D341Med (cell line): ENCODE measurements at places on chromosomes 7 and 10.

- DNase-seq: no peak
Observed at GRCh38 chr7:150948791-150949251, 29.3 kb downstream of the KCNH2 start.

- DNase-seq: no peak
Observed at GRCh38 chr10:70481831-70482530, 3.4 kb downstream of the PALD1 start.

- DNase-seq: no peak
Observed at GRCh38 chr10:5978230-5978489, 817 bp upstream of the IL15RA start.

DNA sequence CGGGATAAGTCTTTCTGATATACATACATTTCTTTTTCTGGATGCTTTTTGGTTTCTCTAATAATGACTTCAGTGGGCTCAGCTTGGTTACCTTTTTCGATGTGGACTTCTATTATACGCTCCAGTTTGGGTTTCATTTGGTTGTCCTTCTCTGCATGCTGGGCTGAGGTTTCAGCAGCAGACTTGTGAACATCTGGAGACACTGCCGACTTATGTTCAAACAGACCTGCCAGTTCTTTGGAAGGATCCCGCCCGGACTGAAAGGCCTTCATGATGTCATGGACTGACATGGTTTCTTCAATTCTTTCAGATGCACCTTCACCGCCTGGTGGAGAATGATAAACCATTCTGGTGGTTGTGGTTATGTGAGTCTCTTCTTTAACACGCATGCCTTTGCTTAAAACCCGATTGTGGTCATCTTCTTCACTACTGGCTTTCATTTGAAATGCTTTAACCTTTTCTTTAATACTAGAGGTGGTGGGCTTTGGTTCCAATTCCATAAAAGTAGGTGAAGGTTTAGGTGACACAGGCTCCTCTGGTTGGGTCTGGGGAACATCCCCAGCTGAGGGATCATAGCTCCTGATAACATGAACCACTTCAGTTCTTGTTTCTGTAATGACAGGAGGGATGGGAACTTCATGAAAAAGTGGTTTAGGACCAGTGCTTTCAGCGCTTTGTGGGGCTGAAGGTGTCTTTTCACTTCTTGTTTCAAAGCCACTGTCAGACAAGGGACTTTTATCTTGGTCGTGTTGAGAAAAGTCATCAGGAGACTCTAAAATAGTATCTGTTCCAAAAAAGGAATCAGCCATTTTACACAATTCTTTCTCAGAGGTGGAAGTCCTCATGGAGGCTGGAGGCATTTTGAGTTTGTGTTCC, 167.7 kb upstream of the CCDC6 start:
- DNase-seq: no peak

- no peak for DNase-seq
Observed at GRCh38 chr7:152451356-152451755, 15.6 kb upstream of the KMT2C start.
